Left ventricle myocardium superior (tissue), 1 donor: ENCODE measurements at places on chromosomes 2 and 18.

DNA sequence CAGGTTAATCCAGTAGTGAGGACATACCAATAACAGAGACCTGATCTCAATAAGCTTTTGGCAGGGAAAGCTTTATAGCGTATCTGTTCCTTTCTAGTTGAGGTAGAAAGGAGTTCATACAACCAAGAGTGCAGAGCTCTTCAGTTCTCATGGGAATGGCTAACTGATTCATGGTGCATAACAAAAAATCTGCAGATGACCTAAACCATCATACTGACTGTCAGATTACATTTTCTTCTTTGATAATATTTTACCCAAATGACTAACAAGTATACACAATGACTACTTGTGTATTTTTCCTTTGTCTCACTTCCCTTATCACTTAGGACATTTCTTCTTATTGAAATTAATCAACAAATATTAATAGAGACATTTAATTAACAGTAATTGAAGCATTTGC lies 140.0 kb upstream of the SERTAD2 start:
- no peak for DNase-seq

DNA sequence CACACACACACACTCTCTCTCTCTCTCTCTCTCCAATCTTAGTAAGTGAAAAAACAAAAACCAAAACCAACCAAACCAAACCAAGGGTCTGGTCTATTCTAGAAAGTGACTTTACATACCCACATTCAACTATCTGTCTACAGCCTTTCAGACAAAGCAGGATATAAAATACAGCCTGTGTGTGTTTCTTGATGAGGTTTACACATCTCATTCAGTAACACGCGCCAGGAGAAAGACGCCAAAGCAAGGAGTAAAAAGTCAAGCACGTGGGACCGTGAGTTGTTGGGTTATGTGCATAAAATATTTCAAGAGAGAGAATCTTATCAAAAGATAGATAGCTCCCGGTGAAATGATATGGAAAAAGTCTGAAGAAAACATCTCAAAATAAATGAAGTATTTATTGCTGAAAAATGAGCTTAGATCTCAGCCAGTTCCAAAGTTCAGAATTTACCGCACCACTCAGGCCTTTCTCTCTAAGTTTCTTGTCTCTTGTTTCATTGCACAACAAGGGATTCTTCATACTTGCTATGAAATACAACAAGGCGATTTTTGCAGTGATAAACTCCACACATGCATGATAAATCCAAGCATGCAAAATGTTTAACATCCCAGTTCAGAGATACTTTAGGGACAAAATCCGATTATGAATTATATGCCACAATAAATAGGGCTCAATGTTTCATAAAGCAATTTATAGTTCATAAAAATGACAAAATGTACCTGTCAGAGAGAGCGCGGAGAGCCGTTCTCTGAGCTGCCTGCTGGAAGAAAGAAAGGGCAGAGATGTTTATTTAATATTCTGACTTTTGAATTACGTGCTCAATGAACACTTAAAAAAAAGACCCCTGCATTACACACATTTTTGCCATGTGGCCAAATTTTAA lies 159.3 kb upstream of the REV1 start:
- DNase-seq, result no peak

DNA sequence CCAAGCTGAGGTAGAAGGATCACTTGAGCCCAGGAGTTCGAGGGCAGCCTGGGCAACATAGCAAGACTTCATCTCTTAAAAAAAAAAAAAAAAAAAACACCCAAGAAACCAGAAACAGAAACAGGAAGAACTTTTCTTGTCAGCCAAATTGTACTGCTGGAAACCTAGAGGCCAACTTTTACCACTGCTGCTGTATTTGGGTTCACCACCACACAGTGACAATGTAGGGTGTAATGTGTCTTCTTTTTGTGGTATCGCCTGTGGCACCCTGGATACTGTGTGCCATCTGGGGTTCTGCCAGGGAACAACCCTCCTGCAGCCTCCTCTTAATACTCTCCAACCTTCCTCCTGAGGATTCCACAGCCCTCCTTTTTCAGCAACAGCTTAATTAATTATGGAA lies 72.6 kb downstream of the STK39 start:
- no peak for DNase-seq

DNA sequence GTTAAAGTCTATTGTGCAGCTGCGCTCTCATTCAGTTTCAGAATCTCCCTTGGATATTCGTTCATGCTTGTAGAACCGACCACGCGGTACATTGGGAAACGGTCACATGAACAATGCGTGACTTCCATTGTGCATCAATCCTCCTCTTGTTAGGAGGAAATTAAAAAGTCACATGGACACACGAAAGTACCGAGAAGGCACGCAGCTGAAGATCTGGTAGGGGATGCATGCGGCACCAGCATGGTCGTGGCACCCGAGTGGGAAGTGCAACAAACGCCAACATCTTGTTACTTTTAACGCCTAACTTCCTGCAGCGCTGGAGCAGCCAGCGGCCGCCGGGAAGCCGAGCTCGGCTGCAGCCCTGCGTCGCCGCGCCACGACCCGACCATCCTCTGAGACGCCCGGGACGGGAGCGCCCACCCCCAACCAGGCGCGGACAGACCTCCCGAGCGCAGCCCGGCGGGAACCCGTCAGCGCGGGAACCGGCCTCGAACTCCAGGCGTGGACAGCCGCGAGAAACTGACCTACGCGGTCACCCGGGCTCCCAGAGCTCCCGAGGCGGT lies 412 bp downstream of the OSBPL1A start:
- DNase-seq, result no peak

DNA sequence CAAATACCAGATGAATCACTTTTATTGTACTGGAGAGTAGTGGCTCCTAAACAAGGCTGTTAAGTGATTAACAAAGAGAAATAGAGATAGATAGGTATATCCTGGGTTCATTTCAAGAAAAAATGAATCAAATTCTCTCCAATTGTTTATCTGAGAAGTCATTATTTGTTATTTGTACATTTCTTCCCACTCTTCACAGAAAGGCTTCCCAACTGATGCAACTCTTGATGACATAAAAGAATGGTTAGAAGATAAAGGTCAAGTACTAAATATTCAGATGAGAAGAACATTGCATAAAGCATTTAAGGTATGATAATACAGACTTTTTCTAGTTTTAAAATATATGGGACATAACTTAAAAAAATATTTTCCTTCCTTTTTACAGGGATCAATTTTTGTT lies 7.9 kb downstream of the SSB start:
- DNase-seq, result no peak

DNA sequence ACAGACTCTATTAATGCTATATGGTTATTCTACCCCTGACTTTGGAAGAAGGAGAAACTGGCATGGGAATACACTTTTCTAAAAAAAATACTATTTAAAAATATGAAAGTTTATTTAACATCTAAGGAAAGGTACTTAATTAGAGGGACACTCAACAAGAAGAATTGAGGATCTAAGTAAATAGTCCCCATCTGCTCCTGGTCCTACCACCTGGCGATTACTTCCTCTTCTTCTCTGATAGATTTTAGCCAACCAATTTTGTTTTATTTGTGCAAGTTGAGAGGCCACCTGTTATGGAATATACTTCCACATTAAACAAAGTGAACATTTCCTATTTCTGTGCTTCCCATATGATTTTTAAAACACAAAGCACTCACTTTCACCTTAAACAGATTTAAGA lies 111.7 kb downstream of the BCL2 start:
- DNase-seq, result no peak

DNA sequence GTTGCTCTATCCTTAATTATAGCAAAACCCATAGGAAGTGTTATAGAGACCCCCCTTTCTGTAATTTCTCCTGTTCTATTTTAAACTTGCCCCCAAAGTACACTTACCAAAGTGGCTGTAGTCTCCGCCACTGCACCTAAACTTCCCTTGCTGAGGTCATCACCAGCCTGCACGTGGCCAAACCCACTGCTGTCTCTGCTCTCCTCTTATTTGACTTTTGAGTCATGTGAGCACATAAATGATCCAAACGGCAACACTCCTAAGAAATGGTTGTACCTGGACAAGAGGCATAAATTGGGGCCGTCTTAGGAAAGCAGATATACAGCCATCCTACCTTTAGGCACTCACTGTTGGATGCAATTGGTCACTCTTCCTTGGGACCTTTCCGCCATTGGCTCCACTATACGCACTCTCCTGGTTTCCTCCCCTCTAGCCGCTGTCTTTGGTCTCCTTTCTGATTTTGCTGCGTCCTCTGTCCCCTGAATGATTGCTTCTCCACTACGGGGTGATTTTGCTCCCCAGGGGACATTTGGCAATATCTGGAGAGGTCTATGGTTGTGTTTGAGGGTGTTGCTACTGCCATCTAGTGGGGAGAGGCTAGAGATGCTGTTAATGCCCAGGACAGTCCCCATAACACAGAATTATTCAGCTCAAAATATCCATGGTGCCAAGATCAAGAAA lies 19.2 kb upstream of the IL36G start:
- no peak for DNase-seq

DNA sequence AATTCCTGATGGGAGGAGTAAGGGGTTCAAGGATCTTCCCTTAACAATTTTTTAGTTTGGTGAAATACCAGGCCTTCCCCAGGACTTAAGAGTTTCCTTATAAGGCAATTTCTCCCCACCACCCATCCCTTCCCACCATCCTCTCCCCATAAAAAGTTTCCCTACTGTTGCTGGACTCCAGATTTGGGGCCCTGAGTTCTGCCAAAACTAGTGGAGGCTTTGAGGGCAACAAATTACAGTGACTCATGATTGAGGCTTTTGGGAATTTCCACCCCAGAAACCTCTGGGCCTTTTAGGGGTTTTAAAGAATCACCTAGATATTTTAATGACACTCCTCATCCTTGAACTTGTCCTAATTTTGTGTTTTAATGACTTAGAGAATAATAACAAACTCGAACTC lies 14.3 kb upstream of the EN1 start:
- no peak for DNase-seq

GRCh38 chr2:99645960-99646359 lies 156.1 kb upstream of the REV1 start:
- DNase-seq, result no peak

GRCh38 chr2:173948842-173949241 lies 16.3 kb downstream of the SP3 start:
- no peak for DNase-seq

- DNase-seq, result no peak
Measured at GRCh38 chr2:192969055-192969454, 774.3 kb upstream of the TMEFF2 start.

- no peak for DNase-seq
Measured at GRCh38 chr2:62722679-62723078, 17.2 kb downstream of the EHBP1 start.

DNA sequence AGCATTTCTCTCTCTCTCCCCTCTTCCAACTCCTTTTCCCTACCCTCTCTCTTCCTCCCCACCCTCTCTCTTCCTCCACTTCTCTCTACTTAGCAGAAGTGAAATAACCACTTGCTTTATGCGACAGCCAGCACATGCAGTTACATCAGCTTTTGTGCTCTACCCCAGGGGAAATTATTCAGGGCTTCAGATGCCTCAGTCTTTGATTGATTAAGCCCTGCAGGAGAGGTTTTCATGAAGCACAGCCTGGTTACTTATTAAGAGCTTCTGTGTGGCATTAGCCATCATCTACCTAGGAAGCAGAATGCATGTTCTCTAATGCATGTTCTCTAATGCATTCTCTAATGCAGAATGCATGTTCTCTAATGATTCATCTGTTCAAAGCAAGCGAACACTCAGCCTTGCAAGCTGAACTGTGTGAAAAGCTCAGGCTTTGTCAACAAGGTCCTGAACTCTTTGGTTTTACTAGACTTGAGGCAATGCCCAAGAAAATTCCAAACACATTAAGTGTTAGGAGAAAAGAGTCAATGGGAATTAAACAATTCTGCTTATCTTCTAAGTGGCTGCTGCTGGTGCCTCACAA lies 56.1 kb downstream of the LHCGR start:
- no peak for DNase-seq

DNA sequence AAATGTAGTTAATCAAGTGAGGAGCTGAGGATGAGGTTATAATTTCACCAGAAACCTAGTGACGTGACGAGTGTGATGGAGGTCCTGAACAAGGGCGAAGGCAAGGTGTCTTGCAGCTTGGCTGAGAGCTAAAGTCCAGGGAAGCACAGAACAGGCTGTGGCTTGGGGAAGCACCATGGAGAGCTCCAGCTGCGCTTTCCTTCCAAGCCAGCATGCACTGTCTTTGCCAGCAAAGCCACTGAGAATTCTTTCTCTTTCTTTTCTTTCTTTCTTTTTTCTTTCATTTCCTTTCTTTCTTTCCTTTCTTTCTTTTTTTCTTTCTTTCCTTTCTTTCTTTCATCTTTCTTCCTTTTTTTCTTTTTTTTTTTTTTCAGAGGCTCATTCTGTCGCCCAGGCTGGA lies 239.3 kb downstream of the FBXO15 start:
- no peak for DNase-seq

DNA sequence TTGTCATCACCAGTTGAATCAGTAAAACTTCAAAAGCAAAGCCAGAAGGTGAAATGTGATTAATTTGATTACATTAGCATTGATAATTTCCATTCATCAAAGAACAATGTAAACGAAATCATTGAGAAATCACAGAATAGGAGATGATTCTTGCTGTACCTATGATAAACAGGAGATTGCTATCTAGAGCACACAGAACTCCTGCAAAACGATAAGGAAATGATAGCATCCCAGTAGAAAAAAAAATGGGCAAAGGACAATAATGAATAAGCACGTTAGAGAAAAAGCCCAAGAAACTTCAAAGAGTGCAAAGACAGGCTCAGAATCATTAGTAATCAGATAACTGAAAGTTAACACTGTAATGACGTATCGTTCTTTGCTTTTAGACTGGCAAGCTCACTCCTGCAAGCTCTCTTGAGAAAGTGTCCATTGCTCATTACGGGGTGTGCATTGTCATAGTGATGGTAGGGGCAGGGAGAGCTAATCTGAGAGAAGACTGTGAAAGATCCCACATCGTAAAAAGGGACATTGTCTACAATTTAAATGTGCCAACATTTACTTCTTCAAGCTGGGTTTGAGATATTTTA lies 143.6 kb downstream of the SPP2 start:
- no peak for DNase-seq

DNA sequence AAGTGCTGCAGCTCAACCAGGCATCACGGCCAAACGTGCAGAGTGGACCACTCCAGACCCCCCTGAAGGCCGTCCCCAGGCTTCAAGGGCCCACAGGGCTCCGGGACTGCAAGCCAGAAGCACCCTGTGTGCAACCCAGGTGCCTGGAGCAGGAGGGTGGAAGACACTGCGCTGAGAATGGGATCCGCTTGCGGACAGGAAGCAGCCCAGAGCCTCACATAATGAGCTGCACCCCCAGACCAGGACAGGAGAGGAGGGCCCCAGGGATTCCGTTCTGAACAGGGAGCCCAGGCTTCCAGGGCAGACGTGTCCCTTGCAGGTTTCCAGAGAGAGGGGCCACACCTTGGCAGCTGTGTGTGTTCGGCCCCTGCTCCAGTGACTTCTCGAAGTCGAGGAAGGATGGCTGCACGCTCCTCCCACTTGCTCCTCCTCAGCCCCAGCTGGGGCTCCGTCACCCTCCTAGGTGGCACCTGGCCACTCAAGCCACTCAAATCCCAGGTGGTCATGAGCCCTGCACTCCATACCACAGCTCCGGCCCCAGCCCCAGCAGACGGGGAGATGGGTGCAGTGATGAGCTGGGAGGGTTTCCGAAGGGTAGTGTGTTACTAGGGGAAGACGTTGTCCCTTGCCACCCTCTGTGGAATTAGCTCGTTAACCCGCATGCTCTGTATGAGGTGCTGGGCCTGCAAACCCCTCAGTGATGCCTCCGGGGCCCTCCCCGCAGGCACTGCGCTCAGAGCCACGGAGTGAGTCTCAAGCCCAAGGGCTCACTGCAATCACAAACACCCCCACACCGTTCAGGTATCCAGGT lies 79.2 kb downstream of the NDUFA10 start:
- DNase-seq, result peak; percentile 9
